ENCODE measurements at places on chromosomes 12 and 14.
A peak's percentile ranks its signal among the peaks of the same experiment; 100 is the strongest.

- DNase-seq: no peak
Measured at GRCh38 chr14:32074887-32075572, 2.1 kb upstream of the ARHGAP5 start.

GRCh38 chr14:26394150-26394810, 203.6 kb downstream of the NOVA1 start:
- DNase-seq: no peak

DNA sequence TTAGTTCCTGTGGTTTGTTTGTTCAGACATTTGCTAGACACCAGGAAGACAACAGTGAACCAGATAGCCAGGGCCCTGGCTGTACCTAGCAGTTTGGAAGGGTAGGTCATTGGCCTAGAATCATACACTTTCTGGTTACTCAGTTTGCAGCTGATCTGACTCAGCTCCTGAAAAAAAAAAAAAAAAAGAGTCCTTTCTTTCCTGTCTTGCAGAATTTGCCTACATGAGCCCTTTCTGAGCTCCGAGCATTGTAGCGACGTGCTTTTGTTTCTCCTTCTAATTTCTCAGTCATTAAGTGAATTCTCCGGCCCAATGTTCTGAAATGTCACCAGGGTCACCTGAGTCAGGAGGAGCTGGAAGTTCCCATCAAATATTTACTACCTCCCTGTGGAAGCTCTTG, 2.4 kb downstream of the CABP1 start:
- no peak for DNase-seq

DNA sequence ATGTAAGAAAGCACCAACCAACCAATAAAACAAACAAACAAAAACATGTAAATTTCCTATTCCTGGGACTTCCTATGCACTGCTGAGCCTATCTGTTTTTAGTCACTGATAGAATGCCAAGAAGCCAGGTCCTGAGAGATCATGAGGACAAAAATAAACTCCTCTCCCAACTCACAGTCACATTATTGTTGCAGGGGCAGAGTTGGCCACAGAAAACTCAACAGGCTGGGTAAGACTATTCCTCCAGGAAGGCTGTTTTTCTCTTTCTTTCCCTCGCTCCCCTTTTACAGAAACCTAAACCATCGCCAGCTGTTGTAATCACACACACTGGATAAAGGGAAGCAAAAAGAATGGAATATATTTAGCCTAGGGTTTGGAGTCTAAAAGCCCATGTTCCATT, 55.8 kb upstream of the METAP2 start:
- no peak for DNase-seq

- no peak for DNase-seq
Measured at GRCh38 chr14:105838591-105839424, 312.4 kb downstream of the TMEM121 start.

DNA sequence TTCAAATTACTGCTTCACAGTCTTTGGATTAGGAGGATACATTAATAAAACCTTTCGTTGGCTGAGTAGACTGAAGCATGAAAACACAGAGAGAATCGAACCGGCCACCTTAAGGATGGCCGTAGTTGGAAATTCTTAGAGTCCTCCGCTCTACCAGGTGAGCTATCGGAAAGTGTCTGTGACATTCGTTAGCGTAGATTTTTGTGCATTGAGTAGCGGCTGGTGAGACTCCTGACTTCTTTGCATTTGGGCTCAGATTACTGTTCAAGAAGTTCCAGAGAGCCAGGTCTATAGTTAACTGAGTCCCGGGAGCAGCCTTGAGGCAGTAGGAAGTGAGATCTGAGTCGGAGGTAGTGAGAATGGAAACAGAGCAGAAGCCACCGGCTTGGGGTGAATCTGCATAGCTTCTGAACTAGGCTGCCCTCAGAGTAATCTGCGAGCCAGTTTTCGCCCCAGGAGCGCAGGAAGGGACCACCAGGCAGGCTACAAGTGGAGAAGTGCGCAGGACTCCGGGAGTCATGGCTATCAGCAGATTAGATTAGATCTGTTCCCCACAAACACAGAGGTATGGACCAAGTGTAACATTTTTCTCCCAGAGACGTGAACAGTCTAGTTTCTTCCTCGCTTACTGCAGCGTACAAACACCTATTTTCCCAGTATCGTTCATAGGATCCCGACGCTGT, 11.0 kb downstream of the OR6S1 start:
- no peak for DNase-seq

DNA sequence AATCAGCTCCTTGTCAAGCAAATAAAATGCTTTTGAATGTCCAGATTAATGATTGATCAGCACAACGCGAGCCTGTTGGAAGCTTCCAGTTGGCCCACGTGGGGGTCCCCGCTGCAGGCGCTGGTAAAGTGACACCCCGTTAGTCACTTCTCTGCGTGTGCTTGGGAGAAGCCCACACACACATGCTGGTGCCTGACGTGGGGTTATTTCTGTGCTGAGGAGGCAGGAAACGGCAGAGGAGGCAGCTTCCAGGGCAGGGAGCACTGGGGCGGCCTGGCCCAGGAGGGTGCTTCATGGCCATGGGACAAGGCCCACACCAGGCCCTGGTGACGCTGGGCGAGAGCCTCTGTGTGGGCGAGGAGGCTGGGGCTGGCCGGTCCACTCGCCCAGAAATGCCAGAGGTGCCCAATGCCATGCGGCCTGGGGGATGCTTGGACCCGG, 101.5 kb downstream of the KIF26A start:
- DNase-seq: peak; percentile 51

DNA sequence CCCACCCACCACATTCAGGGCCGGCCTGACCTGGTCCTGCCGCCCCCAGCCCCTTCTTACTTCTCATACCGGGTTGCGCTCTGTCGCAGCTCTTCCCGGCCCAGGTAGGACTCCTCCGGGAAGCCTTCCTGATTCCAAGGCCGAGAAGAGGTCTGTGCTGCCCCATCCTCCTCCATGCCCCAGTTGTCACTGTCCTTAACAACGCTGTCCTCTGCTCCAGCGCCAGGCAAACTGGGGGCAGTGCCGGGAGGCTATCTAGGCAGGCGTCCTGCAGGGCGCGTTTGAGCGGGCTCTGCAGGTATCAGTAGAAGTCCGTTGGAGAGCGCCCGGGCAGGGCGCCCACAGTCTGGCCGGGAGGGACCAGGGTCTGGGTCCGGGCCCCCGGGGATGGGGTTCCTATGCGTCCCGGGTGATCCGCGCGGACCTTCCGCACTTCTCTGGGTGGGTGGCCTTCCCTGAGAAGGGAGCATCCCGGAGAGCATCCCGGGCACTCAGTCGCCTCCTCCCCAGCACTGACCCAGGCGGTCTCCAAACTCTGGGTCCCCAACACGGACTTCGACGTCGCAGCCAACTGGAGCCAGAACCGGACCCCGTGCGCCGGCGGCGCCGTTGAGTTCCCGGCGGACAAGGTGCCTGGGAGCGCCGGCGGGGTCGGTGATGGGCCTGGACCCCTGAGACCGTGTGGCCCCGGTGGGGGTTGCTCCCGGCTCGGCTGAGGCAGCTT, 900 bp downstream of the AMN start:
- no peak for DNase-seq

DNA sequence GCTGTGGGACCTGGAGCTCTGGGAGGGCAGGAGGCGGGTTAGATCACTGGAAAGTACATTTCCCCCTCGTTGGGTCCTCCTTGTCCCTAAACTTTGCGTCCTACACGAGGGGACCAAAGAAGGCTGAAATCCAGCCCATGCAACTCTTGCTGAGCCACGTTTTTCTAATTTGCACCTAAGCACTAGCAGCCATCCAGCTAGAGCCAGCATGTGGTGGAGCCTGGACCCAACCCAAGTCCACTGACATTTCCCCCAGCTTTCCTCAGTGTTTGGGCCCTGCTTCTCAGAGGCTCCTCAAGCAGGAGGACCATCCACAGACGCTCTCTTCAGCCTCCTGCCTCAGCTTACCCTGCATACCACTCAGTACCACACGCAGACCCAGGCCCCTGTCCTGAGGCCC, 49.7 kb downstream of the TSPAN11 start:
- no peak for DNase-seq

GRCh38 chr14:22370084-22370847, 218.8 kb downstream of the DAD1 start:
- no peak for DNase-seq

- no peak for DNase-seq
Measured at GRCh38 chr12:75526655-75527511, 15.5 kb upstream of the KRR1 start.

- no peak for DNase-seq
Measured at GRCh38 chr12:30967026-30967425, 40.5 kb downstream of the TSPAN11 start.

DNA sequence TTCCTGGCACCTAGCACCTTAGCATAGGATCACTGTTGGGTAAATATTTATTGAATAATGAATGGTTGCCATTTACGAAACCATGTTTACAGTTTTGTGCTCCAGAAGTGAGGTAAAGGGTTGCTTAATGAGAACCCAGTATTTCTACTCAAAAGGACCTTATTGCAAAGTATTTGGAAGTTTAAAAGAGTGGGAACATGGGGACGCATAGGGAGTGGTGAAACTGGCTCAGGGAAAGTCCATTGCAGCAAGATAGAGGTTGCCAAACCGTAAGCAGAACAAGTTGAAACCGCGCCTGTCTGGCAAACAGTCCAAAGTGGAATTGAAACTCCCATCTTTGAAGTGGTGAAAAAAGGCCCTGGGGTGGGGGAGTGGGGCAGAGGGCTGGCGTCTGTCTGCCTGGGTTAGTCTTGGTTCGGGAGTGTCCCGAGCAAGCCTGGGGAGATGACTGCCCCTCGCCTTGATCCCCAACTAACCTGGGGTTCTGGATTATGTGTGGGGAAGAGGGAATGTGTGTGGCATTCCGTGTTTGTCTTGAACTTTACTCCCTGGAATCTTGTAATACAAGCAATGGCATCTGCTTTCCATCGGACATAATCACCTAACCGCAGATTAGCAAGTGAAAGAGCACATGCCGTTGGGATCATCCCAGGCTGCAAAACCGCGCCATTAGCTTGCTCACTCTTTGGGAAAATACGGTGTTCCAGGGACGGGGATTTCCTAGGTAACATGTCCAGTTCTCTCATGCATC, 7.2 kb downstream of the ALDH2 start:
- DNase-seq: peak; percentile 74

- DNase-seq: no peak
Measured at GRCh38 chr12:9648701-9649531, 20.6 kb upstream of the CLEC2D start.

DNA sequence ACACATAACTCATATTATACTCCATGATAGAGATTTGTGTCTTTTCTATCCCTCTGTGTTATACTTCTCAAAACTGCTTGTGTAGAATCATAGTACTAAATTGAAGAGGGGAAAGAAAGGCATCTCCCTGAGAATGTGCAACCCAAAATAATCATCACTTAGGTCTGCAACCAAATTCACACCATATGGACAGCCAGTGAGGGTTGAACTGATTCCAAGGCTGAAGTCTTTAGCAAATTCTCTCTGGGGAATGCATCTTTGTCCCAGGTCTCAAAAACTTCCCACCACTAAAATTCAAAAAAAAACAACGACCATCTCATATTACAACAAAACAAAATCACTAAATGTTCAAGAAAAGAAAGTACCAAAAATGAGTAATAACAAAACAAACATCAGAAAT, 11.0 kb downstream of the ZFC3H1 start:
- no peak for DNase-seq

DNA sequence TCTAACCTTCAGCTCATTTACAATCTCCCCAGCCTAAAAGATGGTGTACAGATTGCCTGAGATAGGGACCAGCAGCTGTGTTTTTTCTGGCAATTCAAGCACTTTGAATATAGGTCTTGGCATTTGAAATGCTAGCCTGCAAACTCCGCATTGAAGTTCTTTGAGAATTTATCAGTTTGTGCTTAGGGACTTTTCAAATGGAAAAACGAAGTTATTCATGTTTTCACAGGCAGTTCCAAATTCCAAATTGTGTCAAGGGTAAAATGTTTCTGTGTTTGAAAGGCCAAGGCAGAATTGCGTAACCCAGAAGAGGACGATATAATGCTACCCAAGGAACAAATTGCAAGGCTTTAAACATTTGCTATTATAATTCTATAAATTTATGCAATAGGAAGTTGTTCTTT, 168.9 kb upstream of the RASSF8 start:
- no peak for DNase-seq
